Left cardiac atrium (tissue), 4 donors: ENCODE measurements at places on chromosomes 1 and 21. TPM values are rescaled to one million over a fixed set of nuclear protein-coding genes. Genes with fewer than 3 reads are reported as not detected.

The FASLG gene
- total RNA-seq, result not detected

The MORN1 gene
- 4.9 TPM for total RNA-seq

The AGMAT gene
- 0.13 TPM for total RNA-seq

GRCh38 chr1:243312952-243313634 lies 57.3 kb downstream of the SDCCAG8 start:
- no peak for DNase-seq

The THRAP3 gene
- total RNA-seq, result 77.0 TPM

GRCh38 chr1:3652548-3653285 lies 401 bp downstream of the TP73 start:
- DNase-seq, result no peak

The PRKAA2 gene
- 53.2 TPM for total RNA-seq

GRCh38 chr1:229070168-229070567 lies 200.7 kb upstream of the RAB4A start:
- peak; percentile 88 for DNase-seq

The TMOD4 gene
- not detected for total RNA-seq

DNA sequence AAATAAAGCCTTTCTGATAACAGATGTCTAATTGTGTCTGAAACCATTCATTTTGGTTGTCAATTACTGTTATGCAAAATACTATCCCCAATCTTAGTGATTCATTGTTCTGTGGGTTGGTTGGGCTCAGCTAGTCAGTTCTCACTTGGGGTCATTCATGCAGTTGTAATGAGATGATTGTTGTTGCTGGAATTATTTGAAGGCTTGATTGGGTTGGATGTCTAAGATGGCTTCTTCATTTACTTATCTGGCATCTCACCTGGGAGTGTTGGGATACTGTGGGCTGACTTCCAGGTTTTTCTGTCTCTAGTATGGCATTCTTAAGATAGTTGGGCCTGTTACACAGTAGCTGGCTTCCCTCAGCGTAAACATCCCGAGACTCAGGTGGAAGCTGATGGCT lies 217.8 kb upstream of the B3GALT2 start:
- no peak for DNase-seq

DNA sequence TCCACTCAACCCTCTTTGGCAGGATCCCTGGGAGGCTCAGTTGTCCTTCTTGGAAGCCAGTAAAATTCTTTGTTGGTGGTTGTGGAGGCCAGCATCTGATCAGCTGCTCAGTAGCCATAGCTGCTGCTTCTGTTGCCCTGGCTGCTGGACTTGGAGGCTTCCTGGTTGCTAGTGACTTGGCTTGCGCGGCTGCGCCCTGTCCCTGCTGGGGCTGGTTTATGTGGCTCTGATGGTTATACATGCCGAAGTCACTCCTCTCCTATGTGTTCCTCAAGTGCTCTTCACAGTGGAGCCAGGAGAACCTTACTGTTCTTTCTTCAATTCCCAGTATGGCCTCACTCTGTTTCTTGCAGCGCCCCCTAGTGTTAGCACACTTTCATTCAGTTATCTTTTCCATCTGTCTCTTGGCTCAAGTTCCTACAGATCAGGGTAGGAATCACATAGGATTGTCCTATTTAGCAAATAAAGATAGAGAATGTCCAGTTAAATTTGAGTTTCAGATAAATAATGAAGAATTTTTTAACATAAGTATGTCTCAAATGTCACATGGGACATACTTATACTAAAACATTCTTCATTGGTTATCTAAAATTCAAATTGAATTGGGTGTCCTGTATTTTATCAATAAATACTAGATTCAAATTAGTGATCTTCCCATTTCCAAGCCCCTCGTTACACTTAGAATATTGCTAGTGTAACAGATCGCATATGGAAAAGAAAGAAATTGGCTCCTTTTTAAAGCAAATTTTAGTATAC lies 176.5 kb downstream of the TGFB2 start:
- peak; percentile 35 for DNase-seq

GRCh38 chr1:1079408-1080121 lies 5.5 kb upstream of the RNF223 start:
- DNase-seq, result peak; percentile 52

The GNG12 gene
- 34.1 TPM for total RNA-seq

DNA sequence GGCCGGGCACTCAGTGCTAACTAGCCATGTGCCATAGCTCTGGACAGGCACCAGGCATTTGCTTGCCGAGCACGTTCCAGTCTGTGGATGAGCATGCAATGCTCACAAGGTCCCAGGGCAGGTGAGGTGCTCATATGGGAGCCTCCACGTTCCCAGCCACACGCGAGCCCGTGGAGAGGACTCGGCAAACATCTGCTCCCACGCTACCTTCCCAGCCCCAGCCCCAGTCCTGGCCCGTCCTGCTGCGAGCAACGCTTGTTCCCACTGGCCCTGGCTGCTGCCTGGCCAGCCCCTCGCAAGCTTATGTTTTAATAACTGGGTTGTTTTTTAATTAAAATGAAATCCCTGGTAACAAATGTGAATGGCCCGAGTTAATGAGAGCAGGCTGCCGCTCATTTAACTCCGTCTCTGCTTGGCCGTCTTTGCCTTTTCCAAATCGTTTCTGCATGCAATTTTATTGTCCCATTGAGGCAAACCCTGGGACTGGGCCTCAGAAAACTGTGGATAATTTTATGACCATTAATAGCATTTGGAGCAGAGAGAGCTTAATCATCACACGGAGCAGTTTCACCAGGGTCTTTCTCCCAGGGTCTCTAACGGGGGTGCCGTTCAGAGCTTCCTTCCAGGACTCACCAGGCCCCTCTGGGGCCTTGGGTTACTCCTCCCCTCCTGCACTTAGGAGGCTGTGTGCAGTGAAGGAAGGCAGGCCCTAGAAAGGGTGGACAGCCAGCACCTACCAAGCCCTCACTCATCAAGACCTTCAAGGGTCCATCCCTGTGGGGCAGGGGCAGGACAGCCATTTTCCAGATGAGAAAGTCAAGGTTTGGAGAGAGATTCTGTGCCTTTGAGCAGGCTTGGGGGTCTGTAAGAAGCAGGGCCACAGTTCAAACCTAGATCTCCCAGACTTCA lies 136.8 kb downstream of the GLIS1 start:
- DNase-seq, result no peak

GRCh38 chr1:112461200-112461871 lies 47.4 kb upstream of the WNT2B start:
- DNase-seq, result no peak

GRCh38 chr1:211610779-211611556 lies 32.0 kb upstream of the SLC30A1 start:
- DNase-seq, result peak; percentile 72

- DNase-seq, result no peak
Measured at GRCh38 chr1:118335331-118335732, 150.3 kb upstream of the SPAG17 start.

DNA sequence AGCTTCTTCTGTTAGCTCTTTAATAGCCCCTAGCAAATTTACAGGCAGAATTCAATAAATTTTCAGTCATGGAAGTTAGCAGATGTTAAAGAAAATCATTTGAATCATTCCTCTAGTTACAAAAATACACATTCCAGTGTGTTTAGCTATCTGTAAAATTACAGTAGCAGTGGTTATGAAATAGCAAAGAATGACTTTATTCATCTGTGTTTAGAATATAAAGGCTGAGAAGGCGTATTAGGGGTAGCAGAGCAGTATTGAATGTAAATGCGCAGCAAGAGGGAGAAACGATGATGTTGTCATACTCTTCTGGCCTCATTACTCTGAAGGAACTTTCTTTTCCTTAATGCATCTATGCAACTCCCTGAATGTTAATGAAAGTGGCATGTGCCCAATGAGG lies 106.2 kb upstream of the CYYR1 start:
- DNase-seq, result no peak

- peak; percentile 31 for DNase-seq
Measured at GRCh38 chr1:38029685-38030511, 16.7 kb downstream of the POU3F1 start.

The SERINC2 gene
- 2.9 TPM for total RNA-seq

The MRPL39 gene
- 37.8 TPM for total RNA-seq

GRCh38 chr1:94614168-94614815 lies 72.7 kb upstream of the F3 start:
- no peak for DNase-seq

- no peak for DNase-seq
Measured at GRCh38 chr1:82343381-82343780, 542.6 kb downstream of the ADGRL2 start.

GRCh38 chr1:67759066-67759465 lies 74.1 kb downstream of the GADD45A start:
- no peak for DNase-seq

- DNase-seq, result no peak
Measured at GRCh38 chr1:63799820-63800219, 26.0 kb downstream of the ROR1 start.

GRCh38 chr1:44227211-44227610 lies 13.9 kb downstream of the DMAP1 start:
- no peak for DNase-seq

GRCh38 chr1:98870959-98871903 lies 133.4 kb downstream of the PLPPR5 start:
- no peak for DNase-seq

The PBX1 gene
- 75.0 TPM for total RNA-seq

- DNase-seq, result peak; percentile 36
Measured at GRCh38 chr1:108560189-108560873, 431 bp downstream of the EEIG2 start.

The DNASE2B gene
- total RNA-seq, result not detected

The TMEM200B gene
- total RNA-seq, result 4.7 TPM
